ENCODE measurements at places on chromosomes 16 and 17. TPM values are rescaled to one million over a fixed set of nuclear protein-coding genes. Genes with fewer than 3 reads are reported as not detected.

SPATA32 gene
- total RNA-seq = 0.32 TPM

DNA sequence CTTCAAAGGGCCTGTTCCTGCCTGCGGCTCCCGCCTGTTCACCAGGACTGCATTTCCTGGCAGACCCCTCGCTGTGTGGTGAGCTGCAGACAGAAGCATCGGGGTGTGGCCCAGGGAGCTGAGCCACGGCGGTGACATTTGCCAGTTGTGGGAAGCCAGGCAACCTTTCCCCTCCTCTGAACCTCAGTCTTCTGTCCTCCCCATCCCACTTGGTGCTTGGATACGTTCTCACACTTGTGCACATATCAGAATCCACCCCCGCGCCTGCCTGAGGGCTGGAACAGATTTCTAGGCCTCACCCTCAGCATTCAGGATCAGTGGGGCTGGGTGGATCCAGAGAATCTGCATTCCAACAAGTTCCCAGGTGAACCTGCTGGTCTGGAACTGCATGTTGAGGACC is 63.5 kb downstream of the CRISPLD2 start:
- ATAC-seq = no peak

CCL18 gene
- total RNA-seq = not detected

DNA sequence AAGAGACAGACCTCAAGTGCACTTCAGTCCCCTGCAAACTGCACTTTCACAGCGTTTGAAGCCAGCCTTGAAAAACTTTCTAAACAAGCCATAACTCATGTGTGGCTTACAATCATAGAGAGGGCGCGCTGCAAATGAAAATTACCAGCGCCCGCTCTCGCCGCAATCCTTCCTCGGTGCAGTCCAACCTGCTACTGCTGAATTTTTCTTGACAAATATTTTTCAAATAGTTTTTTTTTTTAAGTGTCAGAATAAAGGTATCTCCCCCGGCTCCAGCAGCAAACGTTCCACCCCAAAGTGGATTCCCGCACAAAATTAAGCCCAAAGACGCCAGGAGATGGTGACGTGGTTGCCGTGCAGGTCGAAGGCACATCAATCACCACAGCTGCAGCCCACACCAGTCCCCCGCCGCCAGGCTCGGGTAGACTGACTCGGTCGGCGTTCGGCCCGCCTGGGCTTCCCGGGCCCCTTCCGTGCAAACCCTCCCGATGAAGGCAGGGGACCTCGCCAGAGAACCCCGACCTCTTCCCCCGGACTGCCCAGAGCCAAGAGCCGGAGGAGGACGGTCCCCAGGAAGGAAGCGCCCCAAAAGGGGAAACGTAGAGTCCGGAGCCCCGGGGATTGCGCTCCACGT is 630 bp downstream of the GRB2 start:
- ATAC-seq = peak; percentile 34

CCL3 gene
- 108 TPM for total RNA-seq

GRCh38 chr16:68689921-68690320 is 44.8 kb downstream of the CDH3 start:
- ATAC-seq = no peak

DNA sequence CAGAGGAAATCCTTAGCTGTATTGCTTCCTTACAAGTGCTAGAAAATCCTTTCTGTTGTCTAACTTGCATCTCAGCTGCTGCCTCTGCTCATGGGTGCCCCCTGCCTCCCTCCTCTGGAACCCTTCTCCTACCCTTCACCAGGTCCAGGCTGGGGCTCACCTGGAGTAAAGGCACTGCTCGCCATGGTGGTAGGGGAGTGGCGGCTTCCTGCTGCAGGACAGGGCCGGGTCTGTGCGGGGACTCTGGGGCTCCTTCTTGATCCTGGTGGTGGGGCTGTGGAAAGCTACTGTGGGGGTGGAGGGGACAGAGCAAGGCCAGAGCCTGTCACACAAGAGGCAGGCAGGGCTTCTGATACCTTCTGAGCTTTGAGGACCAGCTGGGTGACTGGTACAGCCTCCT is 12.4 kb downstream of the ETV4 start:
- ATAC-seq = no peak

- ATAC-seq = no peak
Observed at GRCh38 chr17:51954232-51954765, 204.2 kb downstream of the CA10 start.

DNA sequence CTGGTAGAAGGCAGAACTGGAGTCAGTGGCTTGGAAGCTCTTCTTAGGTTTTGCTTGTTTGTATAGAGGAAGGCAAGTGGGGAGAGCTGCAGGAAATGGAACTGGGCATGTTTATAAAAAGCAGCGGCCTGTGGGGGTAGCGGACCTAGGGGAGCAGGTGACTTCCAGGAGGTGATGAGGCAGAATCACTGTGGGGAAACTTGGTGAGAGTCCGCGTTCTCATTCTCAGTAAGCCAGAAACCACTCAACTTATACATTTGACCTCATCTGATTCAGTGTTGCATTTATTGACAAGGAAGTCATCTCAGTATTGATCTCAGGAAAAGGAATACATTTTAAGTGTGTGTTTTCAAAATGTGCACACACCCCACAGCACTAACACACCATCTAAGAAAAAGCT is 299.8 kb downstream of the CNTNAP4 start:
- ATAC-seq = no peak

DNA sequence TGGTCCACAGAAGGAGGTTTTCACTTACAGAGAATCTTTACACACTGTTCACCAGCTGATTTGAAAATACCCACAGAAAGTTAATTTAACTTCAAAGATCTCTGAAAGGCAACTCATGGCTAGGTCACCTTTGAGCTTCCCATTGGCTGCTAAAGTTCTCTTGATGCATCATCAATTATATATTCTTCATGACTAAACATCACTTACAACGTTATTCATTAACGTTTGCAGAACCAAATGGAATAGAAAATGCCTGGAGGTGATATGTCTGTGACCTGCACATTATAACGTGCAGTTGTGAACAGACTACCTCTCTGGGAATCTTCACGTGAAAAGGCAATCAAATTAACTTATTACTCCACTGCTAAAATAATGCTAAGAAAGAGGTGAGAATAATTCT is 238.5 kb downstream of the ZFHX3 start:
- no peak for ATAC-seq

KRTAP4-16 gene
- total RNA-seq = not detected

DNA sequence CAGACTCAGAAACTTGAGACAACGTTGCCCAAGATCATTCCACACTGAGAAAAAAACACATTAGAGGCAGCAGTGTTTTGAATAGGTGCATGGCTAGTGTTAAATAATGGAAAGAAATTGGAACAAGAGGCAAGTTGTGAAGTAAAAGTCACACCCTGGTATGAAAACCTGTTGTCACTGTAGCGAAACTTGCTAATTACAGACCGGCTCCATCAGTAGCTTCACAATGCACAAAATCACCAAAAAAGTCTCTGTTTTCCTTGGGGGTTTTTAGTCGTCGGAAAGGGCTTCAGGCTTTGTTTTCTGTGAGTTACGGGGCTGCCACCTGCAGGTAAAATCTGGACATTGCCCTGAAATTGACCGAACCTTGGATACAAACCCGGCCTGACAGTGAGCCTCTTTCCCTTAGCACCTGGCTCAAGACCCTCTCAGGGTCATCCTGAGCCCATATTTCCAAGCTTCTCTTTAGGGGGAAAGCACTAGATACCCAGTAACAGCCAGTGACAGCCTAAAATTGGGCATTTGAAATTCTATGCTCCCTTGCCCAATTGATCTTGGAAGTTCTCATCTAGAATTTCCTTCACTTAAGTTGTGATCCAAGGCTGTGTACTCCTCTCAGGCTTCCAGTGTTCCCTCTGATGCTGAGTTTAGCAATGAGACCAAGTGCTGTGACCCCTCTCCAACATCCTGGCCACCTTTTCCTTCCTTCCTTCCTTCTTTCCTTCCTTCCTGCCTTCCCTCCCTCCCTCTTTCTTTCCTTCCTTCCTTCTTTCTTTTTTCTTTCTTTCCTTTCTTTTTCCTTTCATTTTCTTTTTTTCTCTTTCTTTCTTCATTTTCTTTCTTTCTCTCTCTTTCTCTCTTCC is 7.2 kb upstream of the GRB2 start:
- ATAC-seq = peak; percentile 82

- no peak for ATAC-seq
Observed at GRCh38 chr17:77526728-77527350, 386.1 kb downstream of the SEC14L1 start.

GRCh38 chr17:29760279-29761039 is 137.7 kb upstream of the CORO6 start:
- ATAC-seq = peak; percentile 62

DNA sequence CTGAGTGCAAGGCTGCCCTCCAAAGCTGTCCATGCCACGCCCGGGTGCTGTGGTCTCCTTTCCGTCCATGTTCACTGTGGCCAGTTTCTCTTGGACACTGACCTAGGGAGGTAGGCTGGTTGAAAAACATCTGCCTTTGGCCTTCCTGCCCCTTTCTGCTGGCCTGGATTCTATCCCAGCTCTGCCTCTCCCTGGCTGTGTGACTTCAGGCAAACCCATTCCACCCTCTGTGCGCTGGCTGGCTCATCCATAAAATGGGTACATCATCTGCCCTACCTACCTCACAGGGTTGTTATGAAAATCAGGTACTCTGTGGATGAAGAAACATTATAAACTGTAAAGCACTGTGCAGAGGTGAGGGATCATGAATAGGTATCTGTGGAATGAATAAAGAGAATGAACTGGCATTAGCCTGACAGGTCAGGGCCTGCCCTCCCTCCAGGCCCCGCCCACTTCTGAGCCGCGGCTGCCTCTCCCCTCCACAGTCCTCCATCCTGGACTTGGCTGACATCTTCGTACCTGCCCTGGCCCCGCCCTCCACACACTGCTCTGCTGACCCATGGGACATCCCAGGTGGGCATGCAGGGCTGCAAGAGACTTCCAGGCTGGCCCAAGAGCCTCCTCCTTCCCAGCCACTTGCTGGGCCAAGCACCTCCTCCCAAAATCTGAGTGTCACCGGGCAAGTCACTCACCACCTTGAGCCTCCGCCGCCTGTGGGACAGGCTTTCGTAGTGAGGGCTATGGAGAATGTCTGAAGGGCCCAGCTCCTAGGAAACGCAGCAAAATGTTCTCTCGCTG is 7.0 kb upstream of the SPATA20 start:
- no peak for ATAC-seq

DNA sequence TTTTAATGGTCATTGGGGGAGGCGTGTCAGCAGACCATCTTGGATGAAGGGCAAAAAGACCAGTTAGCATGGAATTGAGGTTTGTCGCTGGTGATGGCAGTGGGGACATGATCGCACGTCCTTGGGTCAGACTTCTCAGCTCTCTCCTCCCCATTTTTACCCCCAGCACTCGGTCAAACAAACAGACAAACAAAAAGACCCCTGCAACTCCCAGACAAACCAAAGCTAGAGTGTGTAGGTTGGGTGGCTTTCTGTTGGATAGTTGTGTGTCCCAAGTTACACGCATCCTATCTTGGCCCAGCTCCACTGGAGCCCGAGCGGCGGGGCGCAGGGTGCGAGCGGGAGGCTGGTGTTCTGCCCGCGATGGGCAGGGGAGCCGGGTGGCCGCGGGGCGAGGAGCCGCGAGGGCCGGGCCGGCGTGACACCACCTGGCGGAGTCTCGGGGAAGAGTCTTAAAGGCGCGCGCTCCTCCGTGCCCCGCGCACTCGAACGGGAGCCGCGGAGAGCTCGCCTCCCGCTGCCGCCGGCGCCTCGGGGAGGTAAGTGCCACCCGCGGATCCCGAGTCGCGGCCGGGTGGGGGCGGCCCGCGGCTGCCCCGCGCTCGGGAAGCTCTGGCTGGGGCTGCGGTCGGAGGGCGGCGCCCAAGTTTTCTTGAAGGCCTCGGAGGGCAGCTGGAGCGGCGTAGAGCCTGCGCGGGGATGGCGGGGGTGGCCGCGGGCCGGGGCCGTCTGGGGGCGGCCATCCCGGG is 18.5 kb upstream of the NTN1 start:
- peak; percentile 49 for ATAC-seq

DNA sequence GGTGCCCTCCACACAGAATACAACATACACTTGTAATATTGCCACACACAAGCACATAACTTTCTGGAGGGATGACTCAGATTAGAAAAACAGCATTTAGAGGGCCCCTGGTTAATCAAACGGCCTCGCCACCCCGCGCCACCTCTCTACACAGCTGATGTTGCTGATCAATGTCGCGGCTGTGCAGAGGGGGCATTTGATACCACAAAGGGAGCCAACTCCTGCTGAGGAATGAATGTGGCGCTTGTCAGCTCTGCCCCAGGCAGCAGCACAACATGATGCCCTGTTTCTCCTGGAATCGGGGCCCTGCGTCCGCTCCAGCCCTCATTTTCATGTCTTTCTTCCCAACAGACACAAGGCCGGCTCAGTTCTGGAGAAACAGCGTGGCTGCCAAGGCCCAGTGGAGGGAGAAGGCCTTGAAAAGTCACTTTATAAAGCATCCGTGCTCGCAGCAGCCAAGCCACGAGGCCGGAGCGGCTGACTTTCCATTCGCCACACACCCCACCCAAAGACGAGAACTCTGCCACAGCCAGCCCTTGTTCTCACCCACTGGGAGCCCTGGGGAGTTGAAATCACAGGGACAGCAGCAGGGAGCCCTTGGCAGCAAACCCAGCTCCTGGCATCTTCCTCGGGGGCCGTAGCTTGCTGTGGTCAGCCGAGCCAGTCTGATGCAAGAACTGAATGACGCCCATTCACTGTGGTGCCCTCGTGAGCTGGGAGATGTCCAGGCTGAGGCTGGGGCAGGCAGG is 65.6 kb downstream of the XYLT1 start:
- ATAC-seq = no peak

GLYR1 gene
- 97.2 TPM for total RNA-seq

DNA sequence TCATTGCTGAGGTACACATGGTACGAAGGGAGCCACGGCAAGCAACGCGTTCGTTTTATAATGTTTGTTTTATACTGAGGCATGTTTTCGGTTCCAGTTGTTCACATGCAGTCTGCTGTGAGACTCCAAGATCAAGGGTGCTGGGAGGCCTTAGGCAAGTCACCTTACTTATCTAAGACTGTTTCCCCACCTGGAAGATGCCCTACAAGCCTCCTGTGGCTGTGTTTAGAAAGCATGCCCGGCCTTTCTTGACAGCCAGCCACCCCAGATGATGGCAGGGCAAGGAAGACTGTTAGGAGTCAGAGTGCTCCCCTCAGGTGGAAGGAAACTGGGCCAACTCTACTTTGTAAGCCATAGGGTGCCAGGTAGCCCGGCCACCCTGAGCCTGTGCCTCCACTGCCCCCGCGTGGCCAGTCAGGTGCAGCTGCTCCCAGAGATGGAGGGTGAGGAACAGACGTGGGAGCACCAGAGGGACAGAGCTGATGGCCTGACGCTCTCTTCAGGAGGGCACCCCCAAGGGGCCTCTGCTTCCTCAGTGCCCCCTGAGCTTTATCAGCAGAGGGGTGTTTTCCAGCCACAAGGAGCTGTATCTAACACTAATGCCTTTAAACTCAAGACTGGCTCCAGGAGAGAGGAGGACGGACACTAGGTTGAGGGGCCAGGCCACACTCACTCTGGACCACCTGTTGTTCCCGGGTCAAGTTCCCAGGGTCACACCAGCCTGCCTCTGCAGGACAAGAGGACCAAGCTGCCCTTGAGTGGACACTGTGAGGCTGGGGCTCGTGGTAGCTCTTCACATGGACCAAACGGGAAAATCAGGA is 5.4 kb downstream of the NAT9 start:
- peak; percentile 92 for ATAC-seq

GRCh38 chr17:79844869-79845600 is 5.8 kb upstream of the CBX4 start:
- ATAC-seq = peak; percentile 75

Data from activated T-helper 17 cell treated with anti-CD3 and anti-CD28 coated beads, Interleukin-2, amount 50 U/mL, for 72 hours (primary cell).